Caco-2 (cell line): ENCODE measurements at places on chromosomes 3 and 15.
A peak's percentile ranks its signal among the peaks of the same experiment; 100 is the strongest.

DNA sequence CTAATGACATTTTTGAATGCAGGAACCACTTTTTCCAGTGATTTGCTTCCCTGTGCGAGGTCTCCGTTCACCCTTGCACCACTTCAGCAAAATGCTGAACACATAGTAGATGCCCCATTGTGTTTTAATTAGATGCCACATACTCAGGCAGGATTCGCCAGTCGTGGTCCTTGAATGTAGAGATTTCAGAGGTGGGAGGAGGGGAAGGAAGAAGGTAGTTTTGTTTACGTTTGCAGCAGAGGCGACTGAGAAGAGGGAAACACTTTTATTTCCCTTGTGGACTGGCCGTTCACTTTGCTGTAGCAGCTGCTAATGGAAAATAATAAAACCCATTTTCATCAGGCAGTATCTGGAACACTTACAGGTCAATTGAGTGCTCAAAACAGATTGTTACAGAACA lies 262.8 kb upstream of the TBL1XR1 start:
- DNase-seq: no peak

DNA sequence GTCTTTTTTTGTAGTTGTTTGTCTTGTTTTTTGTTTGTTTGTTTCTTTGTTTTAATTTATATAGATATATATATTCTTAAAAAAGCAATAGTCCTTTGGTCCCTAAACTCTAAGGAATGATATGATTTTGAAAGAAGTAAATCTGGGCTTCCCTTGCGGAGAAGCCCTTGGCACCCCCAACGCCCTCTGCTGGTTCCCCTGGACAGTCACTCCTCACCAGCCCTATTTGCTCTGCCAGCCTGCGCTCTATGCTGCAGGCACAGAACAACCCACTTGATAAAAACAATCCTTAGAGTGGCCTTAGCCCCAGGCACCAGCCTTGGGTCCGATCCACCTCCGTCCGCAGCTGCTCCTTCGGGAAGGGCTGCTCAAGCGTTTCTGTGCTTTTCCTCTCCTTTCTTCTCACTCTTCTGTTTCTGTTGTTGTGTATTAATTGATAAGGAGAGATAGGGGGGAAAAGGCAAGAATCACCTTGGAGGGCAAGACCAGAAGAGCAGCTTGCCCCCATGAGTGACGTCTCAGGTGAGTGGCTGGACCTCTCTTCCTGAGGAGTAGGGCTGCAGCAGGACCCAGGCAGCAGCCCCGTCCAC lies 13.7 kb upstream of the PARP6 start:
- peak; percentile 62 for DNase-seq

- no peak for DNase-seq
Measured at GRCh38 chr3:4758957-4759656, 220.1 kb upstream of the BHLHE40 start.

- no peak for DNase-seq
Measured at GRCh38 chr15:71510763-71511162, 299.6 kb upstream of the NR2E3 start.

- no peak for DNase-seq
Measured at GRCh38 chr3:120608506-120608905, 12.4 kb downstream of the NDUFB4 start.

- DNase-seq: no peak
Measured at GRCh38 chr3:107426223-107426622, 49.0 kb downstream of the CCDC54 start.

GRCh38 chr15:66599536-66600239 lies 33.9 kb upstream of the LCTL start:
- DNase-seq: no peak

DNA sequence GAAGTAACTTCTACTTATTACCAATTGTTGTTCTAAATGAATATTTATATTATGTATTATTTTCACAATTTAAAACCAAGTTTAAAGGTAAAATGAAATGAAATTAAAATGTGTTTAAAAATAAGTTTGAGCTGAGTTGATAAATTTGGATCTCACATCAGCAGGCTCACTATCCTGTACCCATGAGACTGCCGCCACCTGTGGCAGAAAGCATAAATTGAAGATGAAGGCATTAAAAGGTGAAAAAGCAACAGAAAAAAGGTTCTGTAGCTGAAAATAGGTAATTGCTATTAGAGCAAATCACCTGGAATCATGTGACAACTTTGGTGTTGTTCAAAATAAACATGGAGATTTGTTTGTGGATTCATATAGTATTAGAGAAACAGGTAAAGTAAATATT lies 133.0 kb upstream of the CADM2 start:
- DNase-seq: peak; percentile 5

DNA sequence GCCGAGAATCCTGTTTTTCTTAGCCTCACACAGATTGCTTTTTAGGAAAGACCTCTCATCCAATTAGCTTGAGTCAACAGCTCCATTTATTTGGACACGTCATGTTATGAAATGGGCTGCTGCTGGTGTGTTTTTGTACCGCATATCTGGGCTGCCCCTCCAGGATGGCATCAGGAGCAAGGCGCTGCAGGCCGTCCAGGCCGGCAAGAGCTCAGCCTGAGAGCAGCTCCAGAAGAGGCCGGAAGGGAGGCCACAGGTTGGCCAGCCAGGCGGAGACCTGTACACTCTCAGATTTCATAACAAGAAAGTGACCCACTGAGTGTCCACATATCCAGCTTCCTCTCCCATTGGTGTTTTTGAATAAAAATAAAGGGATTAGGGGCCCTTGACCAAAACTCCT lies 28.3 kb downstream of the FOXL2NB start:
- DNase-seq: no peak

- DNase-seq: no peak
Measured at GRCh38 chr15:44501768-44502366, 35.1 kb upstream of the EIF3J start.

- no peak for DNase-seq
Measured at GRCh38 chr3:181133832-181134231, 144.3 kb upstream of the DNAJC19 start.

DNA sequence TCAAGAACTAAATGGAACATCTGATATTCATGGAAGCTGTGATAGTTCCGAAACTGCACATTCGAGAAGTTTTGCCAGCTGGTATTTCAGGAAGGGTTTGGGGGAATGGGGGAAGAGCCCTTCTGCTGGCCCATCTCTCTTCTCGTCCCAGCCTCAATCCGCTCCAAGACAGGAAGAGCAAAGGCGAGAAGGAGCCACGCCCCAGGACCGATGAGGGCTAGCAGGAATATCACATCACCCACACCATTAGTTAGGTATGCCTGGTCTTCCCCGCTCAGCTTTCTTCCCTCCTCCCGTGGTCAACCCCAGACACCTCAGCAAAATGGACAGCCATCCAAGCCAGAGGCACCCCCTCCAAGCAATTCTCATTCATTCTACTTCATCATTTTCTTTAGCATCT lies 14.9 kb upstream of the PCSK6 start:
- DNase-seq: no peak

- DNase-seq: no peak
Measured at GRCh38 chr3:10768708-10769394, 47.2 kb upstream of the SLC6A11 start.

DNA sequence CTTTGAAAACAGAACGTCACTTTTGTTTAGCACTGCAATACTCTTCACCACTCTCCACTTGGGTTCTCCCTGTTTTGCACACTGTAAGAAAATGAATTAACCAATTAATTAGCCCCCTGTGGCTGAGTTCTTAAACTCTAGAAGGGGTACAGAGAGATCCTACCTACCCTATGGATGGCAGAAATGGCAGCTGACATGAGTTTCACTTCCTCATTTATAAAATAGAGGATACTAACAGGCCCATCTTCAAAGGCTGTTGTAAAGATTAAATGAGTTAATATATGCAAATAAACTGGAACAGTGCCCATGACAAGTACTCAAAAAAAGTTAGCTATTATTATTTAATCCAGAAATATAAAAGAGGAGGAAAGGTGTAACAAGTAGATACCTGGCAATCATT lies 36.9 kb downstream of the SUCLG2 start:
- DNase-seq: no peak

GRCh38 chr15:78425643-78426042 lies 12.4 kb upstream of the IREB2 start:
- DNase-seq: no peak

DNA sequence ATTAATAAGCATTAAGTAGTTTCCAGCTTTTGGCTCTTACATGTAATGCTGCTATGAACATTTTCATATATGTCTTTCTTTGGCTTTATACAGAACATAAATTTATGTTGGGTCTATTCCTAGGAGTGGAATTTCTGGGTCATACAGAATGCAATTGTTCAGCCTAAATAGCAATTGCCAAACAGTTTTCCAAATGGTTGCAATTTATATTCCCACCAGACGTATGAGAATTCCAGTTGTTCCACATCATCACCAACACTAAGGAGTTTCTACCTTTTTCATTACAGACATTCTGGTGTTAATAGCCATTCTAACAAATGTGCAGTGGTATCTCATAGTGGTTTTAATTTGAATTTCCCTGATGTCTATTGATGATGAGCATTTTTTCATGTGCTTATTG lies 160.1 kb upstream of the TMC3 start:
- DNase-seq: no peak

- no peak for DNase-seq
Measured at GRCh38 chr3:159169828-159170227, 368.0 kb downstream of the MFSD1 start.

DNA sequence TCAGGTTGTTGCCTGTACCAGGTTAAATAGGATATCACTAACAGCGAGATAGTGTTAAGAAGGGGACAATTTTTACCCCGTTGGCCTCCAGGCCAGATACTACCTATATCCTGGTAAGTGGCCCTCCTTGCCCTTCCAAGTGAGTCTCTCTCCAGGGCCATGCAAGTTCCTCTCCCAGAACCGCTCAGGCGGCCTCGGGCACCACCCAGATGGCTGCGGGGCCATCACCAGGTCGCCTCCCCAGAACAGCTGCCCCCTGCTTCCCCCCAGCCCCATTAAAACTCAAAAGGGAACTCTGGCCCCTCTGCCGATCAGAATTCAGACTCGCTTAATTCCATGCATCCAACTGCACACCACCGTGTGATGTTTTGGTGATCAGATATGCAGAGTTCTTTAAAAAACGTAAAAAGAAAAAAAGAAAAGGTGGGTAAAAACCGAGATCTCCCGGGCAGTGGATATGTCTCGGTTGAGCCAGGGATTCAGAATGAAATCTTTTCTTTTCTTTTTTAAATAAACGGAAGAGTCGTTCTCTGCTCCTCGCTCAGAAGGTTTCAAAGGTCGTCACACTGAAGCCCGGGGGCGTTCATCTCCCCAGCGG lies 1.9 kb upstream of the TRIM71 start:
- DNase-seq: peak; percentile 31

DNA sequence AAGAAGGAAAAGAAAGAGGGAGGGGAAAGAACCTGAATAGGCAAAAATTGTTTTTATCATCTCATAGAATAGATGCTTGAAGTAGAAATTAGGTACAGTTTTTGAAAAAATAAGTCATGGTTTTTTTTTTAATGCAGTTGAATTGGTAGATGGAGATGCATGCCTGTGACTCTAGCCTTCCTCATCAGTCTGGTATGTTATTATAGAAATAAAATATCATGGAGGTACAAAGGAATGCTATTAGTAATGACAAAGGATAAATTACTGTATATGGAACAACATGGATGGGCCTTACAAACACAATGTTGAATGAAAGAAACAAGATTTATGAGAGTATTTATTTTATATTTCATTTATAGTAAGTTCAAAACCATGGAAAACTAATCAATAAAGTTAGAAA lies 162.4 kb upstream of the GALNT15 start:
- DNase-seq: no peak

GRCh38 chr3:187889601-187890404 lies 144.5 kb upstream of the BCL6 start:
- DNase-seq: peak; percentile 51

- DNase-seq: no peak
Measured at GRCh38 chr3:42704136-42704841, 1.7 kb upstream of the HHATL start.

GRCh38 chr15:98782801-98783200 lies 134.5 kb downstream of the IGF1R start:
- DNase-seq: no peak

DNA sequence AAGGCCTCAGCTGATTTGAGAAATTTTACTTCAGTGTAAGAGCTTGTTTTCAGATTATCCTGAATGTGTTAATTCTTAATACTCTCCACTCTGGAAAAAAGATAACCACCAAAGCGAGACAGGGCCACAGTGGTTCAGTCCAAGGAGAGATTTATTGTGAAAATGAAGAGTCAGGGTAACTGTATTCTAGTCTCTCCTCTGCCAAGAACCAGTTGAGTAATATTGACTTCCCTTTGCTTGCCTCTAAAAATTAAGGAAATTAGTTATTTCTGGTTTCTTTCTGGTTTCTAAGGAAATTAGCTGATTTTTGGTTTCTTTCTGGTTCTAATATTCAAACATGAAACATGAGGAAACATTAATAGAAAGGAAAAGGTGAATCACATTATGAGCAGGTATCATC lies 34.9 kb downstream of the PPP1R2 start:
- no peak for DNase-seq

GRCh38 chr3:170429050-170429449 lies 10.4 kb downstream of the CLDN11 start:
- DNase-seq: no peak

DNA sequence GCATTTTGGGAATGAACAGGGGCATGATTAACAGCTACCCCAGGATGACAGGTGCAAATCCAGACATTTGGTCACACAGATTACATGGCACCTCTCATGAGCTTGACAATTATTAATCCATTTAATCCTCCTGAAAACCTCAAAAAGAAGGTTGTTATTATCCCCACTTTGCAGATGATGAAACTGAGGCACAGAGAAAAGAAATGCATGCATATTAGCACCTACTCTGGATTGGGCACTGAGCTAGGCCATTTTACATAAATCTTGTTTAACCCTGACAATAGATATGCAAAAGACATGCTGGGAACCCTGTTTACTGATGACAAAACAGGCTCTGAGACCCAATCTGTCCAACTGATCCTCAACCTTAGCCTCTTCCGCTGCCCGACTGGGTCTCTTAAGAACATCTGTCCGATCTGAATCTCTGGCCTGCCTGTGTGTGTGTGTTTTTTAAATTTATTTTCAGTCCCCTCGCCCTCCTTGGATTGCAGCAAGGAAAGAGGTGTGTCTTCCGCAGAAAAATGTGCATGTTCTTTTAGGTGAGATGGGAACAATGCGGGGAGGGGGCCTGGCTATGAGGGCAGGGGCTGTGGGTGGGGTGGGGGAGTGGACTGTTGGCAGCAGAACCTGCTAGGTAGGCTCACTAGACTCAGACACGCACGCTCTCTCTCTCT lies 162.5 kb downstream of the WNT7A start:
- DNase-seq: no peak

GRCh38 chr3:104947943-104948342 lies 418.8 kb upstream of the ALCAM start:
- DNase-seq: no peak

GRCh38 chr3:107082527-107082926 lies 294.7 kb upstream of the CCDC54 start:
- no peak for DNase-seq

GRCh38 chr3:25038271-25038670 lies 389.8 kb upstream of the RARB start:
- DNase-seq: no peak
